ENCODE measurements at places on chromosomes 3 and 15.

GRCh38 chr15:55872471-55872870 lies 120.9 kb downstream of the NEDD4 start:
- DNase-seq = no peak

- no peak for DNase-seq
These were observed 21.0 kb downstream of the RFT1 start for GRCh38 chr3:53109190-53109589.

DNA sequence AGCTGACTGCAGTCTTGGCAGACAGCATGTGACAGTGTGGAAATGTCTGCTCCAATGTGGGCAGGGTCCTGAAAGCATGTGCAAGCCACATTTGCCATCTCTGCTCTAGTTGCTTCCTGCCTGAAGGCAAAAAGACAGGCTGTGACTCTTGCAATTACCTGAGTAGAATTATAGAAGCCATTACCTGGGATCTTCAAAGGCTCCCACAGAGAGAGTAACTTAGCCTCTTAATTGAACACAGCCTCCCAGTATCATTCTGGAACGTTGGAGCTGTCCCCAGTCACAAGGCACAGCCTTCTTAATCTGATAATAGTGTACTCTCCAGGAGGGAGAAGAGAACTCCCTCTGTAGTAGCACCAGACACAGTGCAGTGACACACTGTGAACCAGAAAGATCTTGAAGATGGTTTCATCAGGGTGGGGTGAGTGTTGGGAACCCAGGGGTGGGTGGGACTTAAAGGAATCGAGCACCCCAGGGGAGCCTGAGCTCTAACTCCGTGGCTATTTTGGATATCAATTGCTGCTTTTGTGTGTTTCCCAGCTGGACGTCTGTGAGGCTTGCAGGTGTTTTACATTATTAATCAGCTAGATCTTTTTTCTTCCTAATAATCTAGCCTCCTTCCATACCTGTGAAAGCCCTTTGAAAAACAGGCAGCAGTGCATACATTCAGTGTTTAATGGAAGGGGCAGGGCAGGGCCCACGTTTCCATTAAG lies 40.6 kb upstream of the GLCE start:
- no peak for DNase-seq

- no peak for DNase-seq
These were observed 112.0 kb upstream of the MCTP2 start for GRCh38 chr15:94119298-94119811.

DNA sequence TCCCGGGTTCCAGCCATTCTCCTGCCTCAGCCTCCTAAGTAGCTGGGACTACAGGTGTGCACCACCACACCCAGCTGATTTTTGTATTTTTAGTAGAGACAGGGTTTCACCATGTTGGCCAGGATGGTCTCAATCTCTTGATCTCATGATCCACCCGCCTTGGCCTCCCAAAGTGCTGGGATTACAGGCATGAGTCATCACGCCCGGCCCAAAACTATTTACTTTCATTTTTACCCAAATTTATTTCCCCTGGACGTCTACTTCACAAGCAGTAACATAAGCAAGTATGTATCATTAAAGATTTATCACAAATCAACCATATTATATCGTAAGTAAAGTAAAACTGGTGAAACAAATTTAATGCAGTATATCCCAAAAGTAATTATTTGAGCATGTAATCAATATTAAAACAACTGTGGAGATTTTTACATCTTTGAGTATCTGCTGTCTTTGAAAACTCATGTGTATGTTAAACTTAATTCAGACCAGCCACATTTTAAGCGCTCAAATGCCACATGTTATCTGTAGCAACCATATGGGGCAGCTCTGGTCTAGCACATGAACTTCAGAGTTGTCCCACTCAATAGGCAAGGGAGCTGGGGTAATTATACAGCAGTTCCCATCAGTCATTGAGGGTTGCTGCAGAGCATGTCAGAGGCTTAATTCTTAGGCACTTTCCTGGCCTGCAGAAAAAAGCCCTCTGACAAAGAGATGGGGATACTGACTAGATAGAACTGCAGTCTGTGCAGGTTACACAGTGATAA lies 185.7 kb upstream of the CTDSPL start:
- no peak for DNase-seq

DNA sequence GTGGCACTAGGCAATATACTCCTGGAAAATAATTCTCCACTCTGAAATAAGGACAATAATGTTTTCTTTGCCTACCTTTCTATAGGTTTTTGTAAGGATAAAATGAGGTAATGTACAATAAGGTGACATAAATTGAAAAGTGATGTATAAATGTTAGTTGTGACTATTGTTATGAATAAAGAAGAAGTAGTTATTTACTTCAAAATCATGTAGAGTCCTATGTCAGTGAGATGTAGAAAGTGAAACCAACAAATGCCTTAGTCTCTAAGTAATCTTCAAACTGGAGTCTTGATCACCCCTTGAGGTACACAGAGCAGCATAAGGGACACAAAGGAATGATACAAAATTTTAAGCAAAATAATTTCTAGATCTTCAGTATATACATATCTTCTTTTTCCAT lies 60.3 kb upstream of the TP63 start:
- no peak for DNase-seq

DNA sequence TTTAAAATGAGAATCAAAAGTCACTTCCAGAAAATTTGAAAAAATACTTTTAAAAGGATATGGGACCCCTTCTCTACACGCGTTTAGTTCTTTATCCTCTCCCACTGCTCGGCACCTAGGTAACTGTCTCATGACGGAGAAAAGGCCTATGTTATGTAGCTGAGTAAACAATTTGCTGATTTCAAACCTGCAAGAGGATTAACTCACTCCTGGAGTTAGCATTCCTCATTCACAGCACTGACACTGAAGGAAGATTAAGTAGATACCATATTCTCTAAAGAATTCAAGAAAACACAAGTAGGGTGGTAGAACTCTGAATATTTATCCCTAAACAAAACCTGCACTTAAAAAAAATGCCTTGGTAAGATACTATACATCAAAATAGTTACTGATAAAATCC lies 30.2 kb upstream of the PYGO1 start:
- no peak for DNase-seq

DNA sequence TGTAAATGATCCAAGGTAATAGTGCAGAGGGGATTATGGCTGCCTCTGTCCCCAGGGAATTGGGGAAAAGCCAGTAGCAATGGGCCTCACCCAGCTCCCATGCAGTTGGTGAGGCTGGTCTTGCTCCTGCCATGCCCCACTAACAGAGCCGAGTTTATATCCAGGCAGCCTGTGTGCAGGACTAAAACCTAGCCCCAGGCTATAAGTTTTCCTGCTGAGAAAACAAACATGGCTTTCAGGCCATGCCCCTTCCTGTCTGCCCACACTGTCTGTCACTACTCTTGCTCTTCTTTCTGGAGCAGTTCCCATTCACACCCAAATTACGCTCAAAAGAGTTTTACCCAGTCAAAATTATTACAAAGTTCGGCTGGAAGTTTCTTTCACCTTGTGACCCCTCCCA lies 73.5 kb upstream of the SPATA16 start:
- DNase-seq = no peak

DNA sequence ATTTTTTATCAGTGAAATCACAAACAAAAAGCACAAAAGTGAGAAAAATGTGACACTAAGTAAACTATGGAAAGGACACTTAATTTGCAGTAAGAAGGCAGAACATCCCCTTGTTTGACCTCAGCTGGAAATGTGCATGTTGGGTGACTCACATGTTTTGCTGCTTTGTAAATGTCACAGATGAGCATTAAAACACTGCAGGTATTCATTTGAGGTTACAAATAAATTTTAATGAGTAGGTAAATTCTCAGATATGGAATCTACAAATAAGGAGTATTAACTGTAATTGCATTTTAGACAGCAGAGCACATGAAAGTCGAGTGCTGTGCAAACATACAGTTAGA lies 20.3 kb downstream of the CHMP2B start:
- DNase-seq = no peak

GRCh38 chr3:31721676-31722075 lies 189.0 kb downstream of the STT3B start:
- no peak for DNase-seq

DNA sequence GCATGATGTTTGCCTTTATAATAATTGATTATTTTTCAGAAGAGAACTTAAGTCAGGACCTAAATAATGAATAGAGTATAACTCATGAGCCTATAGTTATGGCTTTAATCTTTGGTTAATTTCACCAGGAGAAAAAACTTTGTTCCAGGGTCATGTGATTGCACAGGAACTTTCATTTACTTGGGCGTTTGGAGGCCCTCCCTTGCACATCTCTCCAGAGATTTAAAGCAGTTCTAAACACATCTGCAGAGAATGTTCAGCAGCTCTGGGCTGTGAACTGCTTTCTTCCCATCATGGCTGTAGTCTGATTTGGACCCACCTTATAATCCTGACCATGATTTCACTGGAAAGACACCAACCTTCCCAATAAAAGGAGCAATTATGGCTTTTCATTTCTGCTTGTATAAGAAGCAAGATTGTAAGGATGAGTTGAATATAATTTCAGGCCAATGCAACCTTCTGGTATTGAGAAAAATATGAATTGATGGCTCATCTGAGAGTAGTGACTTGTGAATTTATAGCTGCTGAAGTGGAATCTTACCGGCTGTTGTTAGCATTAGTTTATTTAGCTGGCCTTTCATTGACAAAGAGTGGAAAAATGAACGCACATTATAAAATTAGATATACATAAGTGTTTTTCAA lies 80.9 kb upstream of the PRTG start:
- DNase-seq = no peak

GRCh38 chr3:148884261-148884660 lies 19.2 kb downstream of the CPA3 start:
- no peak for DNase-seq

DNA sequence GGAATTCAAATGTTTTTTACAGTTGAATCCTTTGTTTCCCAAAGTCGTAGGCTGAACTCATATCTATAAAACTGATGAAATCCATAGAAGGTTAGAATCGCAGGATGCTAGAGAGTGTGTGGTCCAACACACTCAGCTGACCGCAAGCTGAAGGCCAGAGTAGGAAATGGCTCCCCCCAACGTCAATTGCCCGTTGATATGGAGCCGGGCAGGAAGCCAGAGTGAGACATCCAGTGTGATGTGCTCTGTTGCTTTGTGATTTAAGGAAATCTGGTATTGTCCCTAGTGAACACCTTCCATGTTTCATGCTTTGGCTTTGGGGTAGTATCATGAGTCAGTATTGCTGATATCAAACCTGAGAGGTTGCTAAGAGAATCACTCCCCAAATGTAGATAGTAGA lies 5.8 kb upstream of the MEX3B start:
- no peak for DNase-seq

- DNase-seq = no peak
These were observed 324.6 kb upstream of the IL12A start for GRCh38 chr3:159664006-159664405.

GRCh38 chr3:72143322-72143721 lies 358.4 kb upstream of the PROK2 start:
- no peak for DNase-seq

DNA sequence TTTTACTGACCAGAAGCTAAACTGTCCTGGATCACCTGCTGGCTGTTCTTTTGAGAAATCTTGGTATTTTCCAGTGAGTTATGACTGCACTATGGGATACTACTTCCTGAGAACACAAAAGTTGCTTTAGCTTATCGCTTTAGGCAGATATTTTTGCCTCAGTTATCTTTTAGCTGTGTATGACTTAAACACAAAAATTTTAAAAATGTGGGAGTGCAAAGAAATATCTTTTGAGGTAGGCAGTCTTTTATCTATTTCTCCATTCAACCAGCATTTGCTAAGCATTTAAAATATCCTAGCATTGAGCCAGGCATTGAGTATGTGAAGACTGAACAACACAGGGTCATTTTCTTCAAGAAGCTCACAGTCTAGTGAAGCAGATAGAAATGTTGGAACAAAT lies 981.9 kb downstream of the FHIT start:
- no peak for DNase-seq

DNA sequence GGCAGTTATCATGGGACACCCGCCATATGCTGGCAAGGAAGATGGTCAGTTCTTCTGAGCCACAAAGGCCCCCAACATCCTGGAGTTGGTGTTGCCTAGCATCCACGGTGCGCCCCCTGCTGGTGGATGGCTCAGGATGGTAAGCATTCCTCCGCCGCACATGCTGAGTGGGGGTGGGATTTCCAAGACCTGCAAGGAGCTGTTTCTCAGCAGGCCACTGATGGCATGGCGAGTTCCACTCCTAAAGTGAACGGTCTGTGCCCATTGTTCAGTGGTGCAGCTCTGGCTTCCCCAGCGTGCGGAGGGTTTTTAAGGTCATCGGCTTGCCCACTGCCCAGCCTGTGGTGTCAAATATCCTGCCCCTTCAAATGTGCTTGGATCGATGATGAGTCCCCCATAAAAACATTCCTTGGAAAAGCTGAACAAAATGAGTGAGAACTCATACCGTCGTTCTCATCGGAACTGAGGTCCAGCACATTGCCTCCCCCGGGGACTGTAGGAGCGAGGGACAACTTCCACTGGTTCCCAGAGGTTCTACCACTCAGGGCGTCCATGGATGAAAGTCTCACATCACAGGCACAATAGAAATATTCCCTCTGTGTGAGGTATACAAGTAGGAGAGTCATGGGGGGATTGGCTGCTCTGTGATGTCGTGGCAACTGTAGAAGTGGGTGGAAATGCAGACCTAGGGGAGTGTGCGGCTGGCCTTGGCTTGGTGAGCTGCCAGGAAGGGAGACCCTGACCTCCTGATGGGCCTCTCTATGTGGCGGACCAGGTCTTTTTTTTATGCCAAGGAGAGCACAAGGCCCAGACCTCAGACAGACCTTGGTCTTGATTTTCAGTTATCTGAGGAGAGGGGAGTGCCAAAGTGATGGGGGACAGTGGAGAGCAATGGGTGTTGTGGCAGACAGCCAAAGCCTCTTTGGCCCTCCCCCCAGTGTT lies 102.0 kb downstream of the SNRPN start:
- no peak for DNase-seq

GRCh38 chr3:152428577-152428976 lies 159.8 kb downstream of the MBNL1 start:
- DNase-seq = no peak

GRCh38 chr3:141553055-141553454 lies 66.2 kb downstream of the RASA2 start:
- no peak for DNase-seq

- no peak for DNase-seq
These were observed 233.9 kb upstream of the STAC start for GRCh38 chr3:36146404-36146803.

DNA sequence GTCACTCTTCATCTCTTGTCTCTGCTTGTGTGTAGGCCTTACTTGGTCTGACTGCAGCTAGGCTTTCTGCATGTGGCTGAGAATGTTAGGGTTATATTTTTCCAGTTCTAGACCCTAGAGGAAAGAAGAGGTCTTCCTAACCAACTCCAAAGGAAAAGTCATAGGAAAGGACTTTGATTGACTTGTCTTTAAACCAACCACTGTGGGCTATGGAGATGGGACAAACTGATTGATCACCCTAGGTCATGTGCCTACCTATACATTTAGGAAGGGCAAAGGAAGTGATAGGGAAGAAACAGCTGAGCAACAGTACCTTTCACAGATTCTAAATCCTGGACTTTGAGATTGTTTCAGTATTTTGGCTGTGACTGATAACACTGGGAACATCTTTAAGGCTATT lies 16.5 kb upstream of the TBC1D23 start:
- DNase-seq = no peak

- no peak for DNase-seq
These were observed 135.3 kb upstream of the DAZL start for GRCh38 chr3:16740515-16740914.

- no peak for DNase-seq
These were observed 36.0 kb upstream of the GATM start for GRCh38 chr15:45414215-45414885.

GRCh38 chr3:173799060-173799816 lies 401.7 kb downstream of the NLGN1 start:
- DNase-seq = no peak

Data from activated T-cell treated with anti-CD3 and anti-CD28 coated beads for 4 hours (primary cell).